Stimulated activated CD8-positive, alpha-beta memory T cell treated with anti-CD3 and anti-CD28 coated beads, Interleukin-2, amount 100 ng/mL, for 1 hour (primary cell): ENCODE measurements at places on chromosomes 6 and 20.

- DNase-seq: no peak
Observed at GRCh38 chr20:4153251-4153650, 137.9 kb upstream of the RNF24 start.

GRCh38 chr20:10040070-10040975, 5.5 kb downstream of the ANKEF1 start:
- no peak for DNase-seq

DNA sequence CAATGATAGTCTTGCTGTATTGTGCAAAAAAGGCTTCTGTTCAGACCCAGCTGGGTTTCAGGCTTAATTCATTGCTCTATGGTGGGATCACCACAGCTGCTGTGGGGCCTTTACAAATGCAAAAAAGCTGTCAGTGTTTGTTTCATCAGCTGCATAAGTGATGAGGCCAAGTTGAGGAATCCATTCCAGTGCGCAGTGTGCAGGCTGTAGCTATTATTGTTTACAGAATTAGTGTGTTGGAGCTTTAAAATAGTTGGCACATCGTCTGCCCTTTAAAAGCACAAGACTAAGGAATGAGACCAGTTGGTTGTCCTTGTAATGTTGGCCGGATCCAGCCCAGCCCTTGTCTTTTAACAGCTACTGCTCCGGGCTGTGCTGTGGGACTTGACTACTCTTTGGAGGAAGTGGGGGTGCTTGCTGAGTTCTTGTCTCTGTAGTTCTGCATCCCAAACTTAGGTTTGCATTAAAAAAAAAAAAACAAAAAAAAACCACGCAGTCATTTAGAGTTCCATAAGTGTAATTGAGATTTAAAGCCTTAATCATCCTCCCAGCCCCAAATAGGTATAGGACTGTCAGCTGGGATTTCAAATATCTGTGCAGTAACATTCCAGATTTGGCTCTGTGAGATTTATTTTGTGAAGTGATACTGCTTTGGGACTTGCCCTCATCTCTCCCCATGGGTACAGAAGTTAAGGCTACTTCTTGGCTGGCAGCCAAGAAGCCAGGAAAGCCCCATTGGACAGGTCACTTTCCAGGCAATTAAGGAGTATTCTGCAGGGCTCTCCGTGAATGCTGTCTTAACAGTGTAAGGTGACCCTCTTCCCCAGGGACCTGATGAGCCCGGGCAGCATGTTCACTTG, 19.3 kb downstream of the JARID2 start:
- no peak for DNase-seq

- no peak for DNase-seq
Observed at GRCh38 chr6:83193747-83194566, 800 bp downstream of the RWDD2A start.
